Activated CD4-positive, alpha-beta memory T cell treated with anti-CD3 and anti-CD28 coated beads for 36 hours (primary cell): ENCODE measurements at places on chromosomes 3 and 15. TPM values are rescaled to one million over a fixed set of nuclear protein-coding genes. Genes with fewer than 3 reads are reported as not detected.
A peak's percentile ranks its signal among the peaks of the same experiment; 100 is the strongest.

CPB1 gene
- total RNA-seq: not detected

GRCh38 chr15:51855612-51856011 is 26.2 kb downstream of the TMOD3 start:
- H3K4me3 ChIP-seq: no peak overlapping the region
- H3K27me3 ChIP-seq: no peaks in the 10 kb centered on the region
- H3K27ac ChIP-seq: no peak overlapping the region
- DNase-seq: no peak
- peaks cover 48% of the 10 kb centered on the region for H3K4me1 ChIP-seq
- H3K36me3 ChIP-seq: peaks cover 2% of the 10 kb centered on the region

- no peaks in the 10 kb centered on the region for H3K27me3 ChIP-seq
- DNase-seq: no peak
- no peak overlapping the region for H3K27ac ChIP-seq
- no peaks in the 10 kb centered on the region for H3K36me3 ChIP-seq
Measured at GRCh38 chr3:104108522-104108921, 1258.2 kb upstream of the ALCAM start.

CCDC50 gene
- total RNA-seq: 15.4 TPM

SLC22A14 gene
- total RNA-seq: not detected

GRCh38 chr3:1728510-1728909 is 370.2 kb upstream of the CNTN4 start:
- DNase-seq: no peak
- no peaks in the 10 kb centered on the region for H3K36me3 ChIP-seq
- no peaks in the 10 kb centered on the region for H3K4me1 ChIP-seq
- H3K27me3 ChIP-seq: no peaks in the 10 kb centered on the region

DNA sequence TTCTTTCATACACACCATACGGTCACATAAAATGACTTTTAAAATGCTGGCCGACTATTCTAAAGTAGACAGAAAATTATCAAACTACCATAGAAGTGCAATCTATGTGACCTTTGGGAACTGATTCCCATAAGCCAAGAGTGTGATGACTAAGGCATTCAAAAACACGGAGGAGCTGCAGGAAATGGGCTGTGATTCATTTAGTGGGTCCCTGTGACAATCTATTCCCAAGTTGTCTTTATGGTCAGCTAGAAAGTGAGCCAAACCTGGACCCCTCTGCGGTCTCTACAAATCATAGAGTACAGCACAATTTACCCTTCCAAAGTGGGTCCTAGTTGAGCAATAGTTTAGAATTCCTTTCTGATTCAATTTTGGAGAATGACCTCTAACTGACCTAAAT is 251.5 kb upstream of the CBLB start:
- H3K27me3 ChIP-seq: no peaks in the 10 kb centered on the region
- no peaks in the 10 kb centered on the region for H3K36me3 ChIP-seq
- no peak overlapping the region for H3K4me3 ChIP-seq
- peaks cover 21% of the 10 kb centered on the region for H3K4me1 ChIP-seq
- no peak for DNase-seq
- H3K27ac ChIP-seq: no peak overlapping the region

DNA sequence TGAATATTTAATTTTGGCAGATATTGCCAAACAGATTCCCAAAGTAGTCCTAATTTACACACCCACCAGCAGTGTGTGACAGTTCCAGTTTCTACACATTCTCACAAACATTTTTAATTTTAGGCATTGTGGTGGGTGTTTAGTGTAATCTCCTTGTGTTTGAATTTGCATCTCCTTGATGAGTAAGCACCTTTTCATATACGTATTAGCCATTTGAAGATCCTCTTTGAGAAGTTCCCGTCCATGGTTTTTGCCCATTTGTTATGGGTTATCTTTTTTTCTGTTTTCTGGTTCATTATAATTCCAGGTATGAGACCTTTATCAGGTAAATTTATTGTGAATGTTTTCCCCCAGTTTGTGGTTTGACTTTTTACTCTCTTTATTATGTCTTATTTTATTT is 2.3 kb upstream of the TM4SF19 start:
- no peaks in the 10 kb centered on the region for H3K36me3 ChIP-seq
- H3K27me3 ChIP-seq: no peaks in the 10 kb centered on the region
- DNase-seq: no peak
- H3K27ac ChIP-seq: no peak overlapping the region

- peaks cover 22% of the 10 kb centered on the region for H3K36me3 ChIP-seq
- H3K4me3 ChIP-seq: peak overlapping the region; percentile 94
- H3K27ac ChIP-seq: peak overlapping the region; percentile 94
- no peaks in the 10 kb centered on the region for H3K27me3 ChIP-seq
Measured at GRCh38 chr3:15099364-15100098, 583 bp upstream of the RBSN start.

- H3K27ac ChIP-seq: no peak overlapping the region
- H3K27me3 ChIP-seq: no peaks in the 10 kb centered on the region
- DNase-seq: no peak
- H3K4me1 ChIP-seq: no peaks in the 10 kb centered on the region
Measured at GRCh38 chr15:100484443-100484842, 44.3 kb downstream of the CERS3 start.

- DNase-seq: no peak
- peaks cover 5% of the 10 kb centered on the region for H3K4me1 ChIP-seq
- no peaks in the 10 kb centered on the region for H3K36me3 ChIP-seq
- H3K27ac ChIP-seq: no peak overlapping the region
Measured at GRCh38 chr15:75551091-75551490, 28.0 kb downstream of the PTPN9 start.

GRCh38 chr15:64842986-64843561 is 1.4 kb downstream of the PLEKHO2 start:
- H3K27ac ChIP-seq: peak overlapping the region; percentile 84
- H3K4me3 ChIP-seq: peak overlapping the region; percentile 95
- DNase-seq: peak; percentile 31
- no peaks in the 10 kb centered on the region for H3K27me3 ChIP-seq
- peaks cover 63% of the 10 kb centered on the region for H3K4me1 ChIP-seq
